ENCODE measurements at places on chromosomes 6 and 20.

DNA sequence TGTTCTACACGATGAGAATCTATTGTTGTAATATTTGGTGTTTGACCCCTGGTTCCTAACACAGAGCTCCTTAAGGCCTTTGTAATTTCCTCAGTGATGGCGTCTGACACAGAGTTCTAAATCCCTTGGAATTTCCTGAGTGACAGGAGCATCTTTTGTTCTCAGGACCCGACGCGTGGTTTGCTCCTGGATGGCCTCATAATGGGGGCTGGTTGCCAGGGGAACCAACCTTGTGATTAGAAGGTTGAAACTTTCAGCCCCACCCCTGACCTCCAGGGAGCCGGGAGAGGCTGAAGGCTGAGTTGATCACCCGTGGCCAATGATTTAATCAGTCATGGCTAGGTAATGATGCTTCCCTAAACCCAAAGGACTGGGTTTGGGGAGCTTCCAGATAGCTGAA lies 20.5 kb upstream of the ZNF133 start:
- DNase-seq = no peak

DNA sequence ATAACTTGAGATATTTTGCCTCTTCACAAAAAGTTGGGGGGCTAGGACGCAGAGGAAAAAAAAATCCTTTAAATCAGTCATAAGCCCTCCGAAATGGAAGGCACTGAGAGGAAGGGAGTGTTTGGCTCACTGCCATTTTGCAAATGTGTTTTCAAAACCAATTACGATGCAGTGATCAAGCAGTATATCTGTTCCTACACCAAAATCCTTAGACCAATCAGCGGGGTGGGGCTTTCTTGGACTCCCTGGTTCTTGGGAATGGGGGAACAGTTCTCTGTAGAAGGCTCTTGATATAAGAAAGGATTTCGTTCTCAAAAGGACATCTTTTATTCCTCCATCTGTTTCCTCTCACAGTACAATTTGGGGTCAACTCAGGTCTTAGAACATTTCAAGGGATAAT lies 478.6 kb upstream of the JARID2 start:
- DNase-seq = no peak

- no peak for DNase-seq
These were observed 7.6 kb downstream of the SRSF12 start for GRCh38 chr6:89110284-89110683.

- DNase-seq = no peak
These were observed 14.0 kb upstream of the KCNK15 start for GRCh38 chr20:44731657-44732056.

- DNase-seq = no peak
These were observed 167.6 kb upstream of the KCNK16 start for GRCh38 chr6:39490108-39490507.

DNA sequence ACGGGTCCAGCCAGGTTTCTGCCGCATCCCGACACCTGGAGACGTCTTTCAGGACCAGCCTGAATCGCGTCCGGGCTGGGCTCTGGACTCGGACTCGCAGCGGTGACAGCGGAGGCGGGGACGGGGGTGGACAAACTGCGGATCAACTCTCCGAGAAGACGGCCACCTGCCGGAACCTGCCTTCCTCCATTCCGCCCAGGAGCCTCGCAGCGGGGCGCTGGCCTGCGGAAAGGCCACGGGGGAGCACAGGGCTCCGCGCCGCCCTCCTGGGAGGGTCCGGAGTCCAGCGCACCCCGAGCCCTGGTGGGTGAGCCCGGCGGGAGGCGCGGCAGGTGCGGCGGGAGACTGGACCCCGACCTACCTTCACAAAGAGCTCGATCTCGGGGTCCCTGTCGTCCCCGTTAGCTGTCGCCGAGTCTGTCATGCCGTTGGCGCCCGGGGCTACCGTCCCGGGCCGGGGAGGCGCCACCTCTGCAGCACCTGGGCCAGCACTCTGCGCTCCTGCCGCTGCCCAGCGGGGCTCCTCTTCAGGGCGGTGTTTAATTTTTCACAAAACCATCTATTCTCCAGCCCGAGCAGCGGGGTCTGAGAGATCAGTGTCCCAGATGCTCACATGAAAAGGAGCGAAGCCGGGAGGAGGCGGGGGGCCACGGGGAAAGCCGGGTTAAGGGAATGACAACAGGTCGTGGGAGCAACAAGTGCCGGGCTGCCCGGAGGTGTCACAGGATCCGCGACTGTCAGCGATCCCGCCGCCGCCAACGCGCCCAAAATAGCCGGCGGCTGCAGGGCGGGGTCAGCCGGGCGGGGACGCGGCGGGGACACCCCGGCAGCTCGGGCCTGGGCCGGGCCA lies at the start of gene CLIC5:
TSS of gene CLIC5 (minus strand) at position 742 of the 850 bp plus-strand sequence. CDS start at position 424, 318 bp downstream.
- DNase-seq = no peak

- peak; percentile 78 for DNase-seq
These were observed 2.0 kb downstream of the SPAG4 start for GRCh38 chr20:35617397-35618262.

DNA sequence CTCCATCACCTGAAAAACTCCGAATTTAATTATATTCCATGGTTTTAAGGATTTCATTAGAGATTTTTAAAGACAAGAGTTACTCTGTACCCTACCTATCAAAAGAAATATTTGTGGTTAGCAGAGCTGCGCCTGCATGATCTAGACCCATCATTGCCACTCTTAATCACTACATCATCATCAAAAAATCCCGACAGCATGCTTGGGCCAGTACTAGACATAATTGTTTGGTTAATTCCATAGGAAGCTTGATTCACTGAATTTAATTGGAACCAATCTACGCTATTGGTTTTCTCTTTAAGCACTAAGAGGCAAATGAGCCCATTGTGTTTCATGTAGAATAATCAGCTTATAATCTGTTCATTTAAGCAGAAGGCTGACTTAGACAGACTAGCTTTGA lies 33.4 kb upstream of the RNF217 start:
- no peak for DNase-seq

GRCh38 chr20:3000852-3001523 lies 42.4 kb upstream of the GNRH2 start:
- peak; percentile 57 for DNase-seq

DNA sequence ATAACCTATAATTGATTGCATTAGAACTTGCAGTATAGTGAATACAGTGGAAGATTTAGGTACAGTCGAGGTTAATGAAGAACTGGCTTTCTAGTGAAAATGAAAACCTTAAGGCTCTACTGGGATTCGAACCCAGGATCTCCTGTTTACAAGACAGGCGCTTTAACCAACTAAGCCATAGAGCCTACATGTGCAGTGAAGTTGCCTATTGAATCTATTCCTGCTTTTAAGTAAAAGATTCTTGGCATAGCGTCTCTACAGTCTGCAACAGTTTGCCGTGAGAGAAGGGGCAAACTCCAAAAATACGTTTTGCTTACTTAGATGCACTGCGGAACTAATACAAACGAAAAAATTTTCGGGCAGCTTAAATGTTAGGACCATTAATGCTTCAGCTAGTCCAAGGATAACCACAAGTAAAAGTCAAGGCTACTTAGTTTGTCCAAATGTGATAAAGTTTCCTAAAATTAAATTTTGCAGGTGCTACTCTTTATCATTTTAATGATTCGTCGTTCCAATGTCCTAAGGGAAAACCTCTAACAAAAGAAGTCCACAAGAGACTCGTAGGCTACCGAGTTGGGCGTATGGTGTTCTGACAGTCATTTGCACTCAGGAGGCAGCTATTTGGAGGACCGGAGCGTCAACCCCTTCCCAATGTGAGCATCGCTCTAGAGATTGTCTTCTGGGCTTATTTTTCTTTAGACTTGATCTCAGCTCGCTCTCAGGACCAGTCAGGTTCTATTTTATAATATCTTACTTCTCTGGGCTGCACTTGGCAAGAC lies 31.3 kb upstream of the ZSCAN23 start:
- DNase-seq = peak; percentile 82

DNA sequence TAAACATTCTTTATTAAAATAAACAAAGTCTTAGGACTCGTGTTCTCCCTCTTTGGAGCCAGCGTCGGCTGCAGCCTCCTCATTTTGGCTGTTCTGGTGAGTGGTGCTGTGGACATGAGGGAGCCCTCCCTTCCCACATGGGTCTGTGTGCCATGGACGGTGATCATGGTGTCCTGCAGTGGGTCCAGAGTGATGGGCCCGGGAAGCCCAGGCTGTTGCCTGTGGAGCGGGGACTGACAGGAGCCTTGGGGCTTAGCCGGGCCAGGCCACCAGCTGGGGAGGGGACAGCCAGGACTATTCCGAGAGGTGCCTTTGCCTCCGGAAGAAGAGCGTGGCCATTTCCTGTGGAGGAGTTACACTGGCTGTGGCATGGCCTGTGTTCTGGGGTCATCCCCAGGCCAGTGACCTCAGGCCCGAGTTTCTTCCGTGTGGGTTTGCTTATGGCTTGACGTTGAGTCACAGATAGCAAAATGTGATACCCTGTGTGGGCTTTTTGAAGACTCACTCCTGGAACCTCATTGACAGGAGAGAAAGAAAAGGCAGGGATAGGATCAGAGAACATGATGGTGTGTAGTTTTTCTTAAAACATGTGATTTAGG lies 153.4 kb downstream of the DTNBP1 start:
- no peak for DNase-seq

GRCh38 chr20:61828891-61829290 lies 236.8 kb downstream of the TAF4 start:
- no peak for DNase-seq

GRCh38 chr6:14129575-14129974 lies 12.0 kb downstream of the CD83 start:
- peak; percentile 70 for DNase-seq

- DNase-seq = no peak
These were observed 16.8 kb downstream of the TNFRSF21 start for GRCh38 chr6:47292944-47293343.

- no peak for DNase-seq
These were observed 303.7 kb downstream of the UTRN start for GRCh38 chr6:144588697-144589325.

DNA sequence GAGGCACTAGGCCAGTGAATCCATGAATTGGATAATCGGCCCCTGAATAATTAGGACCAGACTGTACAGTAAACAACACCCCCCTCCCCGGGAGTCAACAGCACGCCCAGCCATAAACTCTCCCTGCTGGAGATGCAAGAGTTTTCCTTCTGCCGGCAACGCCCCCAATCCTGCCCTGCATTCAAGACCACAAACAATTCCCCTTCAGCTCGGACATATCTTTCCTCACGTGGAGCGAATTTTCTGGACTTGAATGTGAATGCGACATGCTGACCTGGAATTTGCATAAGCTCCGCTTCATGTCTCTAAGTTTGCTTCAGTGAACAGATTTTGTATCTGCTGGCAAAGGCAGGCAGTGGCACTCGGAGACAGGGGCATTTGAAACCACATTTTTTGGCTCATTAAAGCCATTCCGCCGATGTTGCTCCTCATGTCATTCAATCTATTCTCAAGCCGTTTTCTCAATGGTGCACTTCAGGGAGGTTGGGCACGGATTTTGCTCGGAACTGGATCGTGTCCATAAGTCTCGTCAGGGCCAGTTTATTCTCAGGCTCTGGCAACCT lies 38.0 kb upstream of the GMPR start:
- no peak for DNase-seq

- no peak for DNase-seq
These were observed 100.7 kb downstream of the CDH26 start for GRCh38 chr20:60058879-60059278.

- no peak for DNase-seq
These were observed 220.2 kb downstream of the UST start for GRCh38 chr6:148967011-148967520.

GRCh38 chr20:7038029-7038428 lies 270.5 kb downstream of the BMP2 start:
- DNase-seq = peak; percentile 27

GRCh38 chr20:38825901-38826625 lies 20.6 kb downstream of the PPP1R16B start:
- DNase-seq = peak; percentile 35

DNA sequence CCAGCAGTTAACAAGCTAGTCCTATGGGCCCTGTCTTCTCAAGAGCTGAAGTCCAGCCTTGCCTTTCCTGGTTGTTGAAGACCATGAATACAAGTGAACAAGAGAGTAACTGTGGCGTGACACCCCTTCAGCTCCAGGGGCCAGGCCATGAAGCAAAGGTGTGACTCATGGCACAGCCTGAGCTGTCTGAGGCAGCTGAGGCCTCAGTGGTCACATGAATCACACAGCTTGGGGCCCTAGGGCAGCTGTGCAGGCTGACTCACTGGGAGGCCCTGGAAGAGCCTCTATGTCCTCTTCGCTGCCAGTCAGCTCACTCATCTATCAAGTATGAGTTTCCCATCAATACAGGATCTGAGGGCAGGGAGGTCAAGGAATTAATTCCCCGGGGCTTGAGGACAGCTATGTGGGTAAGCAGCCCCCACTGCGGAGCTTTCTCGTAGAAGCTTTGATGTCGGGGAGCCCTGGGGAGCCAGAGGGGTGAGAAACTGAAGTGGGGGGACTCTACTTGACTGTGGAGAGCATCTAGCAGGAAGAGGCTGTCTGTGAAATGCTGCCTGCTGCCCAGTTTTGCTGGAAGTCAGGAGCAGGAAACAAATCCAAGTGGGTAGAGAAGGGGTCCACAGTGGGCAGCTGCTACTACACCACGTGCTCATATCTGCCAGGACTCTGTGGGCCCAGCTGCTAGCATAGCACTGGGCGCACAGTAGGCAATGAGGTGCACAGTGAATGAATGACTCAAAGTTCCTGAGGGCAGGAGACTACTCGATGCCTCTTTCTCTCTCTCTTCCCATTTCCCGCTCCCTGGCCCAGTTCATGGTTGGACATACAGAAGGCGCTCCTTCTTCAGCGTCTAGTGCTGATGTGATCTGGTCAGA lies 13.7 kb upstream of the FAM83C start:
- DNase-seq = peak; percentile 100

- no peak for DNase-seq
These were observed 598.1 kb downstream of the PHF3 start for GRCh38 chr6:64233746-64234145.

GRCh38 chr6:26172608-26172968 lies 85.4 kb downstream of the HFE start:
- no peak for DNase-seq

DNA sequence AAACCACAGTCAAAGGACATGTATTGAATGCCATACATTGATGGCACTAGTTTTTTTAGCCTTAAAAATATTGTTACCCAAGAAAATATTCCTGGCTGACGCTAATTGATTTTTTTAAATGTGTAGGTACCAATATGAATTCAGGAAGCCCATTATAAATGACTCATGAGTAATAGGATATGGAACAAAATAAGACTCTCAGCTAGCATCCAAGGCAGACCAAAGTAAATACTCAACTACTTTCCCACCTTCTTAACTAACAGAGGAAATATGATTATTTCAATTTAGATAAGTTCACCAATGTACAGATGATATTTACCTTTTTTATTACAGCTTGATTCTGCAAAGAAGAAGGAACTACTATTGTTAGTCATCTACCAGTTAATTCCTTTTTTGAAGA lies 43.2 kb upstream of the TXNDC5 start:
- DNase-seq = no peak

GRCh38 chr20:14744723-14745122 lies 407.3 kb upstream of the FLRT3 start:
- no peak for DNase-seq

GRCh38 chr6:148250975-148251685 lies 91.5 kb upstream of the SASH1 start:
- DNase-seq = peak; percentile 67

Measured in fibroblast of skin of back (primary cell).